ENCODE measurements at places on chromosomes 1 and 21.

DNA sequence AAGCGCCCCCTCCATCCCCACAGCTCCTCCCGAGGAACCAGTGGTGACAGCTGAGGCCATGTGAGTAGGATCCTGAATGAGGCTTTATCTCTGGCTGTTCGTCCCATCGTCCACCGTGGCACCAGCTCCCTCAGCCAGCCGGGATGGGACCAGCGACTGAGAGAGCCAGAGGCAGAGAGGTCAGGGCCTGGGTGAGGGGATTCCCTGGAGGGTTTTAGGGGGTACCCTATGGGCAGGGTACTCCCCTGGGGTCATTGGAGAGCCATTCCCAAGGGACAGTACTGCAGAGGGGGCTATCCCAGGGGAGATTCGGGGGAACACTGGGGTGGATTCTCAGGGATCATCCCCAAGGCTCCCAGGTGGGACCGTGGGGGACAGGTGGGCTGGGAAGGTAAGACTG is 2.4 kb downstream of the TMEM125 start:
- no peak for DNase-seq

GRCh38 chr1:25624604-25625003 is 8.0 kb downstream of the MAN1C1 start:
- no peak for DNase-seq

GRCh38 chr1:204282761-204283221 is 69.0 kb upstream of the GOLT1A start:
- no peak for DNase-seq

DNA sequence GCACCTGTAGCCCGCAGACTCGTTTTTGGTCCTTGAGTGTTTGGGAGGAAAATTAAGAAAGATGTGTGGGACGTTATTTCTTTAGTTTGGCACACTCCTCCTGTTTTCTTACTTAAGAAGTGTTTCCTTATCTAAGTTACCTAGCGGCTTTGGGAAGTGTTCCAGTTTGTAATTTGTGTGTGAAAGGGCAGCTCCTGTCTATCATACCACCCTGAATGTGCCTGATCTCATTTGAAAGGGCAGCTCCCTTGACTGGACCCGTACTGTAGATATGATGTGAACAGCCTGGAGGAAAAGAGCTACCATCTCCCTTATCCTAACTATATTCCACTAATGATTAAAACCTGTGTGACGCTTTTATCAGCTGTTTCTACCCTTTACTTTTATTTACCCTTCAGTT is 314.3 kb downstream of the CHRM3 start:
- DNase-seq = no peak

DNA sequence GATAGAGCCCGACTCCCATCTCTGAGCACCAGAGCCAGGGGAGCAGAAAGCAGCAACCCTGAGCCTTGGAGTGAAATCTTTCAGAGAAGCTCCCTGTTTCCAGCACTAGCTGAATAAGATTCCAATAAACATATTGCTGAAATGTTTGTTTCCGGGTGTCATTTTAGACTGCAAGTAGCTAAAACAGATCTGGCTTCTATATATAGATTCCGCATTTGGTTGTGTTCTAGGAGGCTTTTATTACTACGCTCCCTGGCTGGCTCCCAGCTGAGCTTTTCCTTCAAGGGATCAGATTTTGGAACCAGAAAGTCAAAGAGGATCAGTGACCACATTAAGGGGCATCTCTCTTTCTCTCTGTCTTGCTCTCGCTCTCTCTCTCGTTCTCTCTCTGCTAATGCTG is 88.2 kb downstream of the PAPPA2 start:
- DNase-seq = no peak

All from gastrocnemius medialis (tissue), 4 donors.